Activated T-cell treated with anti-CD3 and anti-CD28 coated beads, Interleukin-2, amount 50 U/mL, for 72 hours (primary cell): ENCODE measurements at places on chromosomes 16 and 17. TPM values are rescaled to one million over a fixed set of nuclear protein-coding genes. Genes with fewer than 3 reads are reported as not detected.

The DOC2A gene
- 0.43 TPM for total RNA-seq

The INCA1 gene
- 0.60 TPM for total RNA-seq

The PRMT7 gene
- total RNA-seq: 75.9 TPM

The MRPS7 gene
- 42.8 TPM for total RNA-seq

The ZNF19 gene
- total RNA-seq: 4.9 TPM

GRCh38 chr17:5138616-5139457 lies 23.0 kb downstream of the USP6 start:
- DNase-seq: no peak

- no peak for DNase-seq
These were observed 15.1 kb downstream of the FA2H start for GRCh38 chr16:74759564-74759963.

DNA sequence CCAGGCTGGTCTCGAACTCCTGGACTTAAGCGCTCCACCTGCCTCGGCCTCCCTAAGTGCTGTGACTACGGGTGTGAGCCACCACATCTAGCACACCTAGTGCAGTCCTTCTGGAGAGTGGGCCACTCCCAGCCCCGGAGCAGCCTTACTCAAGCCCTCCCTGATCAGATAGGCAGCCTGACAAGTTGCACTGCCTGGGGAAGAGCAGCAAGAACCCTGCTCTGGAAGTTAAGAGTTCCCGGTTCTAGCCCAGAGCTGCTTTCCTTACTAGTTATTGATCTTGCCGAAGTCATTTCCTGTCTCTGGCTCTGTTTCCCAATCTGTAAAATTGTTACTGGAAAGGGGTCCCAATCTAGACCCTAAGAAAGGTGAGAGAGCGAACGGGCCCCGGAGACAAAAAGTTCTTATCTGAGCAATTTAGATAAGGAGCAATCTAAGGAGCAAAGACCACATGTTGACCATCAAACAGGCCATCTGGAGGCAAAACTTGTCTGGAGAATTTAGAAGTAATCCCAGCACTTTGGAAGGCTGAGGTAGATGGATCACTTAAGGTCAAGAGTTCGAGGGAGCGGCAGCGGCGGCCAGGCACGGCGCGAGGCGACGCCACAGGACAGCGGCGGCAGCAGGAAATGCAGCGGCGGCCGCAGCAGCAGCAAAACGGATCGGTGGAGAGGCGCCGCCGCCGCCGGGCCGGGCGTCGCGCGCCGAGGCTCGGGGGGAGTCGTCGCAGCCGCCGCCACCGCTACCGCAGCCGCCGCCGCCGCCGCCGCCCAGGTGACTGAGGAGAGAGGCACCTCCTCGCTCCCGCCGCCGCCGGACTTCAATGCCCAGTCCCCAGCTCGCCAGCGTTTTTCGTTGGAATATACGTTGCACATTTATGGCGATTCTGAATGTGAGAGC lies 4.3 kb upstream of the NAGLU start:
- peak; percentile 68 for DNase-seq
